Right renal cortex interstitium (tissue), 3 donors: ENCODE measurements at places on chromosomes 5 and 9.

GRCh38 chr9:20054734-20055133 is 265.9 kb upstream of the SLC24A2 start:
- no peak for DNase-seq

DNA sequence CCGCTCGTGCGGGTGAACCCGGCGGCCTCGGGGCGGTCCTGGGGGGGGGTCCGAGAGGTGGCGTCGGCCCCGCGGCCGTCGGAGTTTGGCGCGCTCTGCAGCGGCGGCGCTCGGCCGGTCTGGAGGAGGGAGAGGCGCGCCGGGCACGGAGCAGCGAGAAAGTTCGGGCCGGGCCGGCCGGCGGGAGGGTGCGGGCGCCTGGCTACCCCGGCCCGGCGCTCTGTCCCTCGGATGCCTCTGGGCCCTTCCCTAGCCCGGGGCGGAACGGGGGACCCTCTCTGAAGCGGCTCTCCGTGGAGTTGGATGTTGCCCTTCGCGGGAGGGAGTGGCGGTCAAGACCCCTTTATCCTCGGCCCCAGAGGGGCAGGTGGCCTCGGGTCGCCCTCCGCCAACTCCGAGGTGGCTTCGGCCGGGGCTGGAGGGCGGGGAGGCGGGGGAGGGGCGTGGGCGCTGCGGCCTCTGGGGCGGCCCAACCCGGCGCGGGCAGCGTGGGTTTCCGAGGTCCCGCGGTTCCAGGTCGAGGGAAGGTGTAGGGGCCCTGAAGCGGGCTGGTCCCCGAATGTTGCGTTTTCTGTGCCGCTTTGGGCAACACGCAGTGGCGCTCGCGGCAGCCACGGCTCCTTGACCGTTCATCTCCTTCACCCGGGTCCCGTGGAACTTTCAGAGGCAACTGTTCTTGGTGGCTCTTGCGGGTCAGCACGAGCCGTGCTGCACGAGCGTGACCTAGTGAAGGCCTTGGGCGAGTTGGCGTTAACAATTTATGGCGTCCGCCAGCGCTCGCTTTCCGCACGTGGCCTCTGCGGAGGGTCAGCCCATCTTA is 290.5 kb downstream of the DOCK8 start:
- no peak for DNase-seq

DNA sequence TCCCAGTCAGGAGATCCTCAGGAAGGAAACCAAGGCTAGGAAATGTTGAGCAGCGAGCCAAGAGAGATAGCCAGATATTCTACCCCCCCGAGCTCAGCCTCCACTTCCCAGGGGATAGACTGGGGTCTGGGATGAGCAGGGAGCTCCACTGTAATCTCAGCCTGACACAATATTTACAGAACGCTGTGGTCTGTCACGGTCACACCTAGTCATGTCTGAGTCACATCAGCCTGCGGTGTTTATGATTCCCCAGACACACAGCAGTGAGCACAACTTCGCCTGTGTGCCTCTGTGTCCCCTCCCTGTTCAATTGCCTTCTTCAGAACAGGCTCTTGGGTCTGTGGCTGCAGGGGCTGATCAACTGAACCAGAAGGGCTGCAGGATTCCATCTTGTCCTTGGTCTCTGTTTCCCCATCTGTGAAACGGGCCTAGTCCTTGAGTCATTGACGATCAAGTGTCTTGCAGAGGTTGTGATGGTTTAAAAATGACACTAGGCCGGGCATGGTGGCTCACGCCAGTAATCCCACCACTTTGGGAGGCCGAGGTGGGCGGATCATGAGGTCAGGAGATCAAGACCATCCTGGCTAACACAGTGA is 8.6 kb upstream of the PRRX2 start:
- no peak for DNase-seq

DNA sequence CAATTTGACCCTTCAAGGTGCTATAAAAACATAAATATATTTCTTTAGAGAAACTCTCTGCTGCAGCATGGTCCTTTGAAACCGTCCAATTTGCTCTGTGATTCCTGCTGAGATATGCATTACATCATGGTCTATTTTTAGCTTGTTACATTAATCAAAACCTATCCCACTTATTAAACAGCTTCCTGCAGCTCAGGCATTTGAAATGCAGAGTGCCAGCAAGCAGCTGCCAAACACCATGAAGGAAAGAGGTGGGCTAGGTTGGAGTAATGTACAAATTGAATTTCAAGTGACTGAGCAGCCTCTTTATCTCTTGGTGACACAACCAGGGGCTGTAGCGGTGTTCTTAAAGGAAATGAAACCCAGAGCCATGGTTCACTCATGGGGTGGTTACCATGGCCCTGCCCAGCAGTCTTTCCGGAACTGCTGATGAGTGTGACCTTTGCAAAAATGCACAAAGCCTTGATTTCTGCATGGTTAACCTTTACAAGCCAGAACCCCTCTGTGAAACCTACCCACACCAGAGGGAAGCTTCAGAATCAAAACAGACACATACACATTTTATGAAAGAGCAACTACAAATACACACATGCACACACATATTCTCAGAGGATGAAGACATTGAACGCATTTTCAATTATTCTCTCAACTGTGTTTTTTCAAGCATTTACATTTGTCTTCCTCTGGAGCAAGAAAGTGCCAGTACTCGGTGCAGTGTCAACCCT is 155.8 kb upstream of the ZNF608 start:
- no peak for DNase-seq

GRCh38 chr9:19375538-19375937 is 4.5 kb downstream of the RPS6 start:
- DNase-seq, result no peak

DNA sequence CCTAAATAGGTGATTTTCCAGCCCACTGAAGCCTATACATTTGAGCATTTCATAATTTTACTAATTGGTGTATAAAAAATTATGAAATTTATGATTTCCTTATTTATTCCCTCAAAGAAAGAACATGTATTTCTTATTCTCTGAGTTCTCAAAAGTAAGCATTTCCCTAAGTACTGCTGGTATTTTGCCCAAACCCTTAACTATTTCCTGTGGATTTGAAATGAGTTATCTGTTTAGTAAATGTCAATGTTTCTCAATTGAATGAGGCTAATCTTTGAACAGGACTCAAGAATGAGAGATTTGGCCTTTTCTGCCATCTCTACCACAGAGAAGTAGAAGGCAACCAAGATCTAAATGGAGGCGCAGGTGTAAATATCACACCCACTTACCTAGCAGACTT is 751.7 kb downstream of the TLE1 start:
- no peak for DNase-seq

- no peak for DNase-seq
These were observed 102.9 kb downstream of the MAN2A1 start for GRCh38 chr5:109792613-109793012.
